Right cardiac atrium (tissue), 5 donors: ENCODE measurements at places on chromosomes 13 and 19.

DNA sequence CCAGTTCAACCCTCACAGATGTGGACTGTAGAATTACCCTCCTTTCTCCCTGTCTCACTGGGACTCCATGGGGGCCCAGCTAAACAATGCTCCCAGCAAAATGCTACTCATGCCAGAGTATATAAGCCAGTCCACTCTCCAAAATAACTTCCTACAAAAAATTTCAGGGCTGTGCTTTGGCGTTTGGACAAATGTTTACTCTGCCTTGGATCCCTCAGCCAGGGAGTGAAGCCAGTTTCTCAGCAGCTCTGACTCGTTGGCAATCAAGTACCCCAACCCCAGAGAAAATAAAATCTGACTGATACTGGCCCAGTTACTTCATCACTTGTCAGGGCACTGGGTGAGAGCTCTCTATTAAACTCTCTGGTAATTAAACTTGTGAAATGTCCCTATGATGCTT, 250.4 kb downstream of the TSHZ3 start:
- no peak for DNase-seq

- DNase-seq = peak; percentile 63
Observed at GRCh38 chr13:114119196-114119595, 13.2 kb downstream of the RASA3 start.

DNA sequence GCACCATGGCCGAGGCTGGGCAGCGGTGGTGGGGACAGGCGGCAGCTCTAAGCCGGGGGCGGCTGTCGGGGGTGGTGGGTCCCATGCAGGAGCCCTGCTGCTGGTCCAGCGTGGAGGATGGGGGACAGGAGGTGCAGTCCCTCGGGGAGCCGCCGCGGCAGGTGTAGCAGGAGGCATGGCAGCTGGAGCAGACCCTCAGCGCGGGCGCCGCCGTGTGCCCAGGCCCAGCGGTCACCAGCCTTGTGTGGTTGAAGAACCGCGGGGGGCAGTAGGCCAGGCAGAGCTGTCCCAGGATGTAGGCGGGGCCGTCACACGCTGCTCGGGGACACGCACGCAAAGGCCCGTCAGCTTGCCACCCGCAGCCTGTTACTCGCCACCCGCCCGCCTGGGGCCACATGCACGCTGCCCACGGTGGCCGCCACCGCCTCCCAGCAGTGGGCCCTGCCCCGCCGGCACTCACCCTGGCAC, 2.9 kb upstream of the C19orf25 start:
- DNase-seq = peak; percentile 65

- DNase-seq = no peak
Observed at GRCh38 chr13:80239571-80240255, 101.2 kb downstream of the SPRY2 start.

- no peak for DNase-seq
Observed at GRCh38 chr13:41802043-41802683, 158.7 kb downstream of the VWA8 start.

DNA sequence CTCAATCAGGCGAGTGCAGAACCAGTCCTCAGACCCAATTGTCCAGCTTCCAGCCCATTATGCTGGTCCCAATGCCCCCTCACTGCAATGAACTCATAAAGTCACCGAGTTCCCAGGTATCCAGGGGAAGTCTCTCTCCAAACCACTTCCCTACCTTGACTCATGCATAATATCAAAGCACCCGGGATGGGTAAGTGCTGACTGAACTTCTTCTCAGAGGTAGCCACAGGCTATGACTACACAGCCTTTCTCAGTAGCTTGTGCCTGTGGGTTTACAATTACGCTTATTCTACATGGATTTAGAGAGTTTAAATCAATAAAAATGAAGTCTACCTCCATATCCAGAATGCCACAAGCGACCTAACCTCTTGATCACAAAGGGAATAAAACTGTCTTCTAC, 1.7 kb upstream of the C13orf42 start:
- DNase-seq = no peak

DNA sequence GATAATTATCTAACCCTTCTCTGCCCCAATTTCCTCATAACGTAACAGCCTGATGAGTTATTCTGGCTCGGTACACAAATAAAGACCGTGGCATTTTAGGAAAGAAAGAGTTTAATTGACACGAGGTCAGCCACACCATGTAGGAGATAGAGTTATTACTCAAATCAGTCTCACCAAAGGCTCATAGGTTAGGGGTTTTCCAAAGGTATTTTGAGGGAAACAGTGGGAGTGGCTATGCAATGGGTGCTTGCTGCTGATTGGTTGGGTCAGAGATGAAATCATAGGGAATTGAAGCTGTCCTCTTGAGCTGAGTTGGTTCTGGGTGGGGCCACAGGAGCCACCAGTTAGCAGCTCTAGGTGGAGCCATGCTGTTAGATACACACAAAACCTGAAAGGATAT, 137.5 kb downstream of the FREM2 start:
- DNase-seq = no peak

DNA sequence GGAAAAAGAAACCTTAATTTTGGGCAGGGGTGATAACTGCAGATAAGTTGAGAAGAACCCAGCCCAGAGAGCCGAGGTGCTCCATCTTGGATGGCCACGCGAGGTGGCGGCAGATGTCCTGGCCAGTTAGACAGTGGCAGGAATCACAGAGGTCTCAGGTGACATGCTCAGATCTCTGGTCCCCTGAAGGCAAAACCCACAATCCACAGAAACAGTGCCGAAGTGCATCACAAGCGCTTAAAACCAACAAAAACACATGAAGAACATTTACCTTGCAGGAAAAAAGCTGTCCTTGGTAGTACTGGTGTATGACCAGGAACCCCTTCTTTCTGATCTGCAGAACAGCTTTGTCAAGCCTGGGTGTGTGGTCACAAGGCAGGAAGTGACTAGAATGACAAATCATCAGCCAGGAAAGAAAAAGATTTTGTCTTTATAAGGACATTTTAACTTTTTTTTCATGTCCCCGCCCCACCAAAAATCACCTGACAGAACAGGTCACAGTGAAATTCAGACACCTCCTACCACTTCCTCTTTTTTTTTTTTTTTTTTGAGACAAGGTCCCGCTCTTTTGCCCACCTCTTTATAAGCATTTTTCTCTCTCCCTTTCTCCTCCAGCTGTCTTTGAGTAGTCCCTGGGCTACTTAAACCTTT, at the start of gene LCP1:
LCP1 (minus strand) TSS at position 338 of the 651 bp plus-strand sequence. CDS start 22,515 bp downstream, outside the sequence.
- peak; percentile 54 for DNase-seq

GRCh38 chr13:47962237-47962636, 38.8 kb downstream of the SUCLA2 start:
- DNase-seq = no peak

GRCh38 chr19:10863107-10863717, 8.1 kb upstream of the CARM1 start:
- DNase-seq = peak; percentile 39

DNA sequence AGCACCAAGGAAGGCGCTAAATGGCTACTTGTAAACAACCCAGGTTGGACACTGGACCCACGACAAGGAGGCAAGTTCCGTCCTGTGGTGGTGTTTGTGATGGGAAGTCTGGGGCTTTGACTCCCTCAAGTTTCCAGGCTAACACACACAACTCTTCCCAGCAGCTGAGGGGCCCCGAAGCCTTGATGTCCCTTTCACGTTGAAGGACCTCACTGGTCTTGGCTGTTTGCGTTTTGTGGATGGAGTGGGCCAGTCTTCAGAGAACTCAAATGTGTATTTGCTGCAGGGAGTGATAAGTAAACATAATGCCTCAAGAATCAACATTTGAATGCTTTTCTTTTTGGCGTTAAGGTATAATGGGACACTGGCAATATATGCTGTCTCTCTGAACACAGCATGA, 199.2 kb downstream of the TM9SF2 start:
- DNase-seq = no peak

DNA sequence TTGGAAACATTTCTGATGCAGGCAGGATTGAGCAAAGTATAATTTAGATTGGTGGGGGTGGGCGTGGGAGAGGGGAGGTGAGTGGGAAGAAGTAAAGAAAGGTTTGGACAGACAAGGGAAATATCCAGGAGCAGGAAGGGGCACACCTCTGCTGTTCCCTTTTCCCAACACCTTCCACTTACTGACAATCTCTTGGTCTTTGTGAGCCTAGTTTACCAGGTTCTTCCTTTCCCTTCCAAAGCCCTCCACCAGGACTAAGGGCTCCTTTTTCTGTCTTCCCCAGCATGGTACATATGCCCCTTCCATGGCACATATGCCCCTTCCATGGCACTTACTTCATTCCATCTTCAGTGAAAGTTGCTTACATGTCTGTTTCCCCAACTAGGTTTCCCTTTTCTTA, 6.2 kb upstream of the THSD1 start:
- no peak for DNase-seq

DNA sequence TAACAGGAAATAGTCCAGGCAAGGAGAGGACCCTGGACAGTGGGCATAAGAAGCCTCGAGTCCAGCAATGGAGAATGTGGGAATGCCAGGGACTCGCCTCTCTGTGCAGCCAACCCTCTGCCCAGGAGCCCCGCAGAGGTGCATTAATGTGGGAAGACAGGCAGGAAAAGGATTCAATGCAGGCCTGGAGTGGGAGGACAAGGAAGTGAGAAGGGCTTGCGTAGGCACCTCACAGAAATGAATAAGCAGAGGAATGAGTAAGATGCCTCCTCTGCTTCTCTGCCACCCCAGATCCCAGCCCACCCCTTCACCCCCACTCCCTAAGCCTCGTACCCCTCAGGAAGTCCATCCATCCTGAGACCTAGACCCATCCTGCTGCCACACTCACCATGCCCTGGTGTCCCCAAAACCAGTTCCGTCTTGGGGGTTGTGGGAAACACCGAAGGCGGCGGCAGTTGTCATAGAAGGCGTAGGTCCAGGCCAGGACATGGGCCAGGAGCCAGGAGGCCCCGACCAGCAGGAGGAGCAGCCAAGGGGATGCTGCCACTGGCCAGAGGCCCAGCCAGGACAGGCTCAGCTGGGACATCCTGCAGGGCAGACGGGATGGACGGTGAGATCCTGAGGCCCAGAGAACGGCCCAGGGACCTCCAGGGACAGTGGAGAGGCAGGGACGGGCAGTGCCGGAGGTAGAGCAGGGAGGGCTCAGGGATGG, 692 bp downstream of the CYP4F2 start:
- no peak for DNase-seq
